ENCODE measurements at places on chromosomes 1 and 21.

GRCh38 chr1:115113766-115114165 is 24.5 kb upstream of the TSPAN2 start:
- no peak for DNase-seq

GRCh38 chr1:48245106-48245505 is 22.6 kb downstream of the SLC5A9 start:
- no peak for DNase-seq

- DNase-seq, result no peak
These were observed 198.1 kb upstream of the NCAM2 start for GRCh38 chr21:20800106-20800505.

DNA sequence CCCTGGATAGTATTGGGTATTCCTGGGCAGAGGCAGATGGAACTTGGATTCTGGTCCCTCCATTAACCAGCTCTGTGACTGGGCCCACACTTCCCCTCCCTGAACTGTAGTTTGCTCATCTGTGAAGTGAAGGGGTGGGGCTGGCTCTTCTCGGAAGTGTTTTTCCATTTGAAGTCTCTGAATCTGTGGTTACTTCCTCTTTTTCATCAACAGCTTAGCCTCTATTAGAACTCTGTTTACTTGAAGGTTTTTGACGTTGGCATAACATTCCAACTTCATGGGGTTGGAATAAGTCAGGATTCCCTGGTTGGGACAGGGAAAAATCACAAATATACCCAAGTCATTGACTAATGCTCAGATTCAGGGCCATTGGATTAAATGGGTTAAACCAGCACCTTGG is 3.6 kb downstream of the KIAA0040 start:
- DNase-seq, result peak; percentile 14

GRCh38 chr1:236124965-236125364 is 17.4 kb upstream of the GPR137B start:
- no peak for DNase-seq

- DNase-seq, result no peak
These were observed 32.3 kb downstream of the SLC9A1 start for GRCh38 chr1:27122652-27123051.

DNA sequence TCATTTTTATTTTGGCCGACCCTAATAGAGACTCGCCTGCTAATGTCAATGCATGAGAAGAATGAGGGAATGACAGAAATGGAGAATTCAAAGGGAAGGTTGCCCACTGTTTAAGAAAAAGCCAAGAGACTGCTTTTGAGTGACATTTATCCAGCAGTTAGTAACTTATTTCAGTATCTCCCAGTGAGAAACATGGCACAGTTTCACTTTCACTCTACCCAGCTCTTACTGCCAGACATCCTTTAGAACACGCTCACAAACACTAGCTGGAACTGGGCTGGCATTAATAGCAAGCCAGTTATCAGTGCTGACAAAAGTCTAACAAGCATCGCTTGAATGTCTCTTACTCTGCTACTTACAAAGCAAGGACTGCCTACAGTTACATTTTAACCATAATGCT is 8.5 kb downstream of the GGPS1 start:
- no peak for DNase-seq

DNA sequence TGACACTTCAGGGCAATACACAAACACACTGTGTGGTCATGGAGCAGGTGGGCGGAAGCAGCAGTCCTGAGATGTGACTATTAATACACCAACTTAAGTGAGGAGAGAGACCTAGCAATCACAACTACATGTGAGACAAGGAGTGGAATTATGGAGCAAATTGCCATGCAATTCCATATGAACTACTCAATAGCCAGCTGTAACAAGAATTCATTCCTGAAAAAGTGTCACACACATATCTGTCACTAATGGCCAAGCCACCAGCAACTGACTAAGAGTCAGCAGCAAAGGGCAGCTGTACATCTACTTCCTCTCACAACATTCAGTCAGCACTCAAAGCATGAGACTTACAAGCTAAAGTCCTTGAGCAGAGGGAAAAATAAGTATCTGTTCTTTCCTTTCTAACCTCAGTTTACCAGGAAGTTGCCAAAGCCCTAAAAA is 46.2 kb downstream of the GPR3 start:
- no peak for DNase-seq

- DNase-seq, result no peak
These were observed 43.2 kb upstream of the RUNX3 start for GRCh38 chr1:24973315-24973714.

- DNase-seq, result no peak
These were observed 3.2 kb upstream of the TAL1 start for GRCh38 chr1:47235241-47235681.

GRCh38 chr1:212774584-212774983 is 17.0 kb downstream of the NSL1 start:
- DNase-seq, result no peak

GRCh38 chr1:68706639-68707317 is 209.9 kb upstream of the DEPDC1 start:
- DNase-seq, result no peak

GRCh38 chr21:16310176-16310575 is 580.4 kb downstream of the USP25 start:
- no peak for DNase-seq

DNA sequence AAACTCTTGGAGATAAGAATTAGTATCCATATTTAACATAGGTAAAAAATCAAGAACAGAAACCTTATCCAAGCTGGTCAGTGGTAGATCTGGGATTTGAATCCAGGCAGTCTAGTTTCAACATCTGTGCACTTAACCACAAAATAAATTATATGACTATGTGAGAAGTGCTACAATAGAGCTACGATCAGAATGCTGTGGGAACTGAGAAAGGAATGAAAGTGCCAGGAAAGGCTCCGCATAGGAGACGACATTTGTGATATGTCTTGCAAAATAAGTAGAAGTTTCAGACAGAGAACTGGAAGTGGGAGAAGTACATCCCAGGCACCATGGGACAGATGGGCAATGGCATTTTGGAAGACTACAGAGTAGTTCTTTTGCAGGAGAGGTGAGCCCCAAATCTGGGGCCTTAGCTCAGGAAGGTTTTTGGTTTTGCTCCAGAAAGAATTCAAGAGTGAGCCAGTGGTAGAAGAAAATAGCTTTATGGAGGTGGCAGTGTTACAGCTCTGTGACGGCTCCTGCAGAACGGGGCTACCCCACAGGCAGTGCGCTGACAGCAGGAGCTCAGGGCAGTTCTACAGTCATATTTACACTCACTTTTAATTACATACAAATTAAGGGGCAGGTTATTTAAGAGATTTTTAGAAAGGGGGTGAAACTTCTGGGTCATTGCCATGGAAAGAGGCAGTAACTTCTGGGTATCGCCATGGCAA is 25.5 kb upstream of the GJA5 start:
- DNase-seq, result no peak

GRCh38 chr1:227092069-227092468 is 152.0 kb downstream of the COQ8A start:
- no peak for DNase-seq
